Fibroblast of gingiva (primary cell): ENCODE measurements at places on chromosomes 7 and 10.

GRCh38 chr7:81162234-81162633 lies 243.4 kb upstream of the SEMA3C start:
- DNase-seq, result no peak

DNA sequence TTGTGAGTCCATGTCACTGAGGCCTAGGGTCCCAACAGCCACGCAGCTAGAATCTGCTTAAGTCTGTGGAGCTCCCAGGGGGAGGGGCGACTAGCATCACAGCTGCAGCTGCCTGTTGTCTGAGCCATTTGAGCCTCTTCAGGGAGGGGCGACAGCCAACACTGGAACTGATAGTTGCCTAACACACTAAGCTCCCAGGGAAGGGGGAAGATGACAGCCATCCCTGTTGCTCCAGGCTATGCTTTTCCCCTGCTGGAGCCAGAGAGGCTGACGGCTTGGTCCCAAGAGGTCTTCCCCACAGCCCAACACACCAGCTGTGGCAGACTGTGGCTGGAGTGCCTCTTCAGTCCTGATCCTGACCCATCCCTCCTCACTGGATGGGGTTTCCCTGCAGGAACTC lies 817.5 kb downstream of the NXPH1 start:
- no peak for DNase-seq

- no peak for DNase-seq
Measured at GRCh38 chr10:33277135-33277536, 57.3 kb downstream of the NRP1 start.

DNA sequence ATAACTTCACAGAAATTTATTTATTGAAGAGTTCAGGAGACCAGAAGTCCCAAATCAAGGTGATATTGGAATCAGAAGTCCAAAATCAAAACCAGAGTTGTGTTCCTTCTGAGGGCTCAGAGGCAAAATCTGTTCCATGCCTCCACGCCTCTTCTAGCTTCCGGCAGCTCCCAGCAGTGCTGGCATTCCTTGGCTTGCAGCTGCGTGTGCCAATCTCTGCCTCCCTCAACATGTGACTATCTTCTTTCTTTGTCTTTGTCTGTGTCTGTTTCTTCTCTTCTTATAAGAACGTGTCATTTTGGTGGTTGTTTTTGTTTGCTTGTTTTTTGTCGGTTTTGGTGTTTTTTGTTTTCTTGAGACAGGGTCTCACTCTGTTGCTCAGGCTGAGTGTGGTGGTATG lies 116.1 kb downstream of the APBB1IP start:
- no peak for DNase-seq

DNA sequence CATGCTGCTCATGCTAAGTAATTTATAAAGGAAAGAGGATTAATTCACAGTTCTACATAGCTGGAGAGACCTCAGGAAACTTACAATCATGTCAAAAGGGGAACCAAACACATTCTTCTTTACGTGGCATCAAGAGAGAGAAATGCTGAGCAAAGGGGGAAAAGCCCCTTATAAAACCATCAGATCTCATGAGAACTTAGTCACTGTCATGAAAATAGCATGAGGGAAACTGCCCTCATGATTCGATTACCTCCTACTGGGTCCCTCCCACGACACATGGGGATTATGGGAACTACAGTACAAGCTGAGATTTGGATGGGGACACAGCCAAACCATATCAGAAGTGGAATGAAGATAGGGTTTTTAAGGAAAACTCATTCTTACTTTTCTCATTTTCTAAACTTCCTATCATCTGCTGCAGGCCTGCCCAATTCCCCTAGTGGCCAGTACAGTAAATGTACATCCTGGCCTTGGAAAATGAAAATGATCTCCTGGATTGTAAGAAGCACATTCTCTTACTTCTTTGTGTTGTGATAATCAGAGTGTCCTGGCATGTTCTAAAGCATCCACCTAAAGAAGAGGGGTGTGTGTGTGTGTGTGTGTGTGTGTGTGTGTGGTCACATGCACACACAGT lies 421.5 kb downstream of the LRMDA start:
- DNase-seq, result no peak

GRCh38 chr7:794671-795329 lies 37.5 kb upstream of the SUN1 start:
- no peak for DNase-seq

DNA sequence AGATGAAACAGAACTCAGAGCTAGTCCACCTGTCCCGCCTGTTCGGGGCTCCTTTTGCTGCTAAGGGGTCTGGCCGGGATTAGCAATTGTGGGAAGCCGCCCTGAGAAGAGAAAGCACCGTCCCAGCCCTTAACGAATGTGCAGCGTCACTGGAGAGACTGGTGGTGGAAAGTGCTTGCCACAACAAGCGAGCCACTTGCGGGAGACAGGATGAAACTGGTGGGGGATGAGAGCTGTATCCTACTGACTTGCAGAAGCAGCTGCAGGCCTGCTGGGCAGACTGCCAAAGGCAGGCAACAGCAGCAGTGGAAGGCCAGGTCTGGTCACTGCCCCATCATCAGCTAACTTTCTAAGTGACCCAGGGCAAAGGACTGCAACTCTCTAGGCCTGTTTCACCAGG lies 95.4 kb downstream of the FAM53B start:
- DNase-seq, result peak; percentile 29

- DNase-seq, result no peak
Measured at GRCh38 chr10:101044117-101044516, 13.1 kb downstream of the SFXN3 start.

- DNase-seq, result no peak
Measured at GRCh38 chr10:124072541-124072940, 20.9 kb downstream of the CHST15 start.

GRCh38 chr7:46123-46829 lies 146.1 kb upstream of the FAM20C start:
- no peak for DNase-seq

- DNase-seq, result no peak
Measured at GRCh38 chr7:12386313-12386740, 17.3 kb downstream of the VWDE start.

- DNase-seq, result peak; percentile 43
Measured at GRCh38 chr10:22341190-22341925, 3.9 kb upstream of the SPAG6 start.

- no peak for DNase-seq
Measured at GRCh38 chr7:115058726-115059125, 136.8 kb downstream of the MDFIC start.

GRCh38 chr7:112866424-112866823 lies 76.2 kb upstream of the TMEM168 start:
- no peak for DNase-seq

DNA sequence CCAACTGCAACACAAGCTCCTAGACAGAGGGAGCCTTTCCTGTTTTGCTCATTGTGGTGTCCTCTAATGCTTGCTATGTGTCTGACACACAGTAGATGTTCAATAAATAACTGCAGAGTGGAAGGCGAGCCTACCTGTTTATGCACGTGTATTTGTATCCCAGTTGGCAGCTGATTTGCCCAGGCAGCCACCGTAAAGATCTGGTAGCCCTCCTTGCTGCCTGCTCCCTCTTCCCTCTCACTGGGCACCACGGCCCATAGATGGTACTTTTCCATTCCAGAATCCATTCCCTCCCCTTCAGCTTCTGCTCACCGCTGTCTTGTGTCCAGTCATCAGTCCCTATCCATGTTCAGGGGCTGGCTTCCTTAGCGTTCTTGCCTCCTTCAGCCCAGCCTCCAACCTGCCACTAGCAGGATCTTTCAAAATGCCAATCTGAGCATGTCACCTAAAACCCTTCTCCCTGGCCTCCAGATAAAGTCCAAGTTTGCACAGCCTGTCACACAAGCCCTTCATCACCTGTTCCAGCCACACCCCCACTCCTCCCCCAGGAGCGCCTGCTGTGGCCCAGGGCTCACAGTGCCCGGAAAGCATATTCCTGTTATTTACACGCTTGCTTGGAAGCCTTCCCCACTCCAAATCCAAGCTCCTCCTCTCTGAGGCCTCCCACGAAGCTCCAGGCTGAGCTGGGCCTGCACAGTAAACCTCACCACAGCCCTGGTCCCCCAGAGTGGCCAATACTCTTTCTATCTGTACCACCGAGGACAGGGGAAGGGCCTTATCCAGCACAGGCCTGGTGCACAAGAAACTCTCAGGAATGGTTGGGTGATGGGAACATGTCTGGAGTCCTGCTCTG lies 21.0 kb downstream of the ZCCHC24 start:
- peak; percentile 39 for DNase-seq

GRCh38 chr7:36090976-36091873 lies 61.8 kb upstream of the EEPD1 start:
- DNase-seq, result no peak

DNA sequence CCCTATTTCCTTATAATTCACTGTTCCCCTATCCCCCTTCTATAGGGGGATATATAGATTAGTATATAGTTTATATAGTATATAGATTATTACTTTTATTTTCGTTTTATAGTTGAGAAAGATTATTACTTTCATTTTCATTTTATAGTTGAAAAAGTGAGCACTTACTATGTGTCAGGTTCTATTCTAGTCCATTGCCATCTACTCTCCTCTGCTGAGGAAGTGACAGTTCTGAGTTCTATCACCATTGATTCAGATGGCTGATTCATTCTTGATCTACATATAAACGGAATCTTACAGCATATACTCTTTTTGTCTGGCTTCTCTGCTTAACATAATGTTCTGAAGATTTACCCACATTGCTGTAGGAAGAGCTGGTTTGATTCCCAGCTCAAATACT lies 20.7 kb upstream of the CAV2 start:
- no peak for DNase-seq

- DNase-seq, result peak; percentile 29
Measured at GRCh38 chr10:13276749-13277365, 23.0 kb downstream of the PHYH start.

DNA sequence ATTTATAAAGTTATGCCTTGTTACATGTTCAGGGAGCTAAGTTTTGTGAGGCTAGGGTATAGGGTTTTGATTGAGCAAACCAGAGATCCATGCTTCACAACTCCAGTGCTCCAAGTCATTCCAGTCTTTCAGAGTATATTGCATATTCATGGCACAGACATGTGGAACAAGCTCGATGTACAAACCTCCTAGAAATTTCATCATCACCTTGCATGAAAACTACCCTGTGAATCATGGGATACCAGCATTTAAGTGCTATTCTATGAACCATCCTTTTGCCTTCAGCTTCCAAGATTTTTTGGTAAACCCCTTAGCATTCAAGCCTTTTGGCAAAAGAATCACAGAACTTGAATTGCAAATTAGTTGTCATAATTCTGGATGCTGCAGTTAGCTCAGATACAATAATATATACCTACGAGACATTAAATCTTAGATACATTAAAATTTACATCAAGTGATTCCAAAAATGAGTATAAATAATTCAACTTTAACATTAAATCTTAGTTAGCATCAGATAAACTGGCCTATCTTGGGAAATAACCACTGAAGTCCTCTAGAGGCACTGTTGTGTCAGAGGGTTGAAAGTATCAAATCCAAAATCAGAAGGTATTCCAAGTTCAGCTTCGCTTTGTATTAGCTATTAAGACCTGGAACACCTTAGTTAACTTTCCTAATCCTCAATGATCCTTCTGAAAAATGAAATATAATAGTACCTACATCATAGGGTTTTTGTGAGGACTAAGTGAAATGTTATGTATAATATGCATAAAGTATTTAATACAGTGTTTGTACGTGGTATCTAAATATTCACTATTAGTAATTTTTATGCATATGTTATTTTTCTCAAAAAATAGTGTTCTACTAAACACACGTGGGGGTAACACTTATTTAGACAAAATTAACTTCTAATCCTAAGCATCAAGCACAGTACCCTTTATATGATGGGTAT lies 55.5 kb upstream of the CABCOCO1 start:
- peak; percentile 28 for DNase-seq

DNA sequence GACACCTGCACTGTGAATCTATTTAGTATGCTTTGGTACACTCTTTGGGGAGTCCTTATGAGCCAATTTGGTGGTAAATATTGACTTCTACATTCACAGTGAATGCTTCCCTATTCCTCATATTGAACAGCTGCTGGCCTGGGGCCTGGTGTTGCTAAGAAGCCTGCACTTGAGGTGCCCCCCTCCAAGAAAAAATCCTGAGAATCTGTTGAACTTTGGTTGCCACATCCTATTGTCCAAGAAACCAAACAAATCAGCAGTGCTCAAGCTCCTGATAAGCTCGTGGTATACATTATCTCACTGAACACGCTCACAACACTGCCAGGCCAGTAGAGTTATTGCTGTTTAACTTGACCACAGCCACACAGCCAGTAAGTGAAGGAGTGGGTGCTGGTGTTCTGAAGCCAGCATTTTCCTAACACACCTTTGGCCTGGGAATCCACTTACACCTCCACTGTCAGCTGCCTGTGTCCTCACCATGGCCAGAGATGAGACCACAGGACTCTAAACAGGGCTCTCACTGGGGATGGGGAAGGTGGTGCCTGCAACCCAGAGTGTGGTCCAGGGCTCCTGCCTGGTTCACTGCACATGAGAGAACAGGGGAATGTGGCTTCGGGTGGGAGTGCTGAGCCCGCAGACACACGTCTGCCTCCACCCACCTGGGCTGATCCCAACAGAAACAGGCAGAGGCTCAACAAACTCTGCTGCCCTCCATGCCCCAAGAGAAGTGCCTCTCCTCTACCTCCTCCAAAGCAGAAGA lies 6.7 kb downstream of the DDC start:
- no peak for DNase-seq

DNA sequence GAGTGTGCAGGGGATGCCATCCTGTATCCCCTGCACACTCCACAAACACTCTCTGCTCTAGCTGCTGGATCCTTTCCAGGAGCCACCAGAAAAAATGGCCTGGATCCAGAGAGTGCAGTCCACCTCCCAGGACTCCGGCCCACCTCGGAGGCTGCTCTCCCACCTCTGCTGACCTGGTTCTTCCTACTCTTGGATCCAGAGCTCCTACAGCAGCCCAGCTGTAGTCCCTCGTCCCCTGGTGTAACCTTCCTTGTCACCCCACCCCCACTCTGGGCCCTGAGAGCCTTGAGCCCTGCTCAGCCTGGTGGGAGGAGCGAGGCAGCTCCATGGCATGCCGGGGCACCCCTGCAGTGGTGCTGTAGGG lies 54.4 kb downstream of the GOLGA7B start:
- DNase-seq, result no peak

DNA sequence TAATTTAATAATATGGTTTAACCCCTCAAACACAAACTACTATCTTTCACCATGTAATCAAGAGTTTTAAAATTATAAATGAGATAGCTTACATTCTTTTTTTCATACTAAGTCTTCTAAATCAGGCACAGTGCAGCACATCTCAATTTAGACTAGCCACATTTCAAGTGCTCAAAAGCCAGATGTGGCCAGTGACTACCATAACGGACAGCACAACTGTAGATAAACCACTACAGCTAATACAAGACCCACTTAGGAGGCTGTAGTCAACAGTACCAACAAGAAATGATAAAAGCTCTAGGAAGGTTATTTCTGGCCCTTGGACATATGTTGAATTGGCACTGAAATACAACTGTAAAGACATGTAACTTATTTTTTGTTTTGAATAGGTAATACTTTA lies 65.3 kb downstream of the JAZF1 start:
- DNase-seq, result no peak

GRCh38 chr7:25493805-25494366 lies 265.6 kb upstream of the NPVF start:
- no peak for DNase-seq

DNA sequence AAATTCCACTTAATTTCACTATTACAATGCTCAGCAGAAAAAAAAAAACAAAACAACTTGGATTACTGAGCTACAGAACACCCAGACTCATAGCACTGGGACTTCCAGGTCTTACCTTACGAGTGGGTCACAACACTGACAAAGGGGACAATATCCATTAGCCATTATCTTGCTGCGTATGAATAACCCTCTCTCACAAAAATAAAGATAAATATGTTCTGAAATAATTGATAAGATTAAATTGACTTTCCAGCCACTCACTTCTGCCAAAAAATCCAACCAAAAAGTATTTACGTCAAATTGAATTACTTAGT lies 128.7 kb downstream of the PKD1L1 start:
- no peak for DNase-seq

- peak; percentile 38 for DNase-seq
Measured at GRCh38 chr10:119030421-119031250, 1.1 kb downstream of the NANOS1 start.
